ENCODE measurements at places on chromosomes 4 and X.

DNA sequence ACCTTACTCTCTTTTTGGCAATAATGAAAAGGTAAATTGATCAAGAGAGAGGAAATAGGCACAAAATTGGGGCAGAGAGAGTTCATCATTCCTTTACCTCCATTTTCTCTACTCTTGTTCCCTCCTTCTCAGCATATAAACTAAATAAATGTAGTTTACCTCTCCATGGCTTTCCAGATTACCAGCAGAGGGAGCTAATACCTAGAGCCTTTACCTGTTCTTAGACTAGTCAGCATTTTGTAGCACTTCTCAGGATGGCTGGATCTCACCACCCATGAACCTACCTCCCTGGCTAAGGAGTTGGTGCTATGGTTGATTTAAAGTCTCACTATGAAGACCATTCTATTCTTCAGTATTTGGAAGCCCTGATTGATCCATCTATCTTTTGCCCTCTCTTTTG lies 15.7 kb downstream of the OFD1 start:
- DNase-seq = peak; percentile 64

- no peak for DNase-seq
Measured at GRCh38 chr4:6308899-6309643, 39.4 kb downstream of the WFS1 start.

DNA sequence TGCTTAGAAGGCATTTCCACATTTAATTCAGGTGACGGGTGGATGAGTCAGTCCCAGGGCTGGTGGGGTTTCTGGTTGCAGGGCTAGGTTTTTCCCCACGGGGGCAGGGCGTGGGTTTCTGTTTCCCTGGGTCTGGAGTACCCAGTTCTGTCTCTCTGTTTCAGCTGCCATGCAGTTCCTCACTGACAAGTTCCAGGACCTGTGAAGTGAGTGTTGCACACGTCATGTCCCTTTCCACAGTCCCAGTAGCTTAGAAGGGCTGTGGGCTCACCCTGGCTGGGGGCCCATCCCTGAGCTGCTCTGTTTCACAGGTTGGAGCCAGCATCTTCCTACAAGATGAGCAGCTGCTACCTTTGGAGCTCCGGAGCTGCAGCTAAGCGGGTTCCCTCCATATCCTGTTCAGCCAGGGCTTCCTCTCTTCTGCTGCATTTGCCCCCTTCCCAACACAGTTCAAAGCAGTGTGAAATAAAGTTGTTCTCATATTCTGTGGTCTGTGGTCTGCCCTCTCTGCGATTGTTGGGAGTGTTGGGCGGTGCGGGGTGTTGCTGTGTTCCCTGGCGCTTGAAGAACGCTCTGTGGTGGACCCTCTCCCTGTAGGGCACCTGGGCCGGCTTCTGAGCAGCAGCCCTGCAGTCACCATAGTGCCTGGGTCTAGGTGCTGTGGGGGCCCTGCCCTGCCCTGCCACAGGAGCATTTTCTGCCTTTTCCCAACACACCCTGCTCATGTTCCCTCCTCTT lies 3.9 kb downstream of the LOC101059915 start:
- no peak for DNase-seq

GRCh38 chr4:120299631-120300030 lies 233.0 kb upstream of the MAD2L1 start:
- DNase-seq = no peak

DNA sequence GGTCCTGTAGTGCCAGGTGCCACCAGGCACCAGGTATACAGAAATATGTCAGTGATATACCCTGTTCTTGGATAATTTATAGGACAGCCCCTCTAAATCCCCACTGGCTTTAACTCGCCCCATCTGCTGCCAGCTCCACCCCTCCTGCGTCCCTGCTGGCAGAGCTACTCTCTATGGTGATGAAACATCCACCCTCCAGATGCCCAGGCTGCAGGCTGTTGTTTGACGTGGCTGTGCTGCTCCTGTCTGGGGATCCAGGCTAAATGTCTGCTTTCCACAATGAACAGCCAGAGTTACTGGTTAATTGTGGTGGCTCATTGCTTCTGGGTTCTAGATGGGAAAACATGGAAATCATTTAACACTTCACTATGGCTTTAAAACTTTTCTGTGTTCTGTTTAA lies 12.9 kb downstream of the NHSL2 start:
- DNase-seq = no peak

GRCh38 chrX:48694776-48695533 lies 1.6 kb upstream of the SUV39H1 start:
- DNase-seq = no peak

GRCh38 chr4:185902654-185903053 lies 90.7 kb upstream of the SORBS2 start:
- no peak for DNase-seq

DNA sequence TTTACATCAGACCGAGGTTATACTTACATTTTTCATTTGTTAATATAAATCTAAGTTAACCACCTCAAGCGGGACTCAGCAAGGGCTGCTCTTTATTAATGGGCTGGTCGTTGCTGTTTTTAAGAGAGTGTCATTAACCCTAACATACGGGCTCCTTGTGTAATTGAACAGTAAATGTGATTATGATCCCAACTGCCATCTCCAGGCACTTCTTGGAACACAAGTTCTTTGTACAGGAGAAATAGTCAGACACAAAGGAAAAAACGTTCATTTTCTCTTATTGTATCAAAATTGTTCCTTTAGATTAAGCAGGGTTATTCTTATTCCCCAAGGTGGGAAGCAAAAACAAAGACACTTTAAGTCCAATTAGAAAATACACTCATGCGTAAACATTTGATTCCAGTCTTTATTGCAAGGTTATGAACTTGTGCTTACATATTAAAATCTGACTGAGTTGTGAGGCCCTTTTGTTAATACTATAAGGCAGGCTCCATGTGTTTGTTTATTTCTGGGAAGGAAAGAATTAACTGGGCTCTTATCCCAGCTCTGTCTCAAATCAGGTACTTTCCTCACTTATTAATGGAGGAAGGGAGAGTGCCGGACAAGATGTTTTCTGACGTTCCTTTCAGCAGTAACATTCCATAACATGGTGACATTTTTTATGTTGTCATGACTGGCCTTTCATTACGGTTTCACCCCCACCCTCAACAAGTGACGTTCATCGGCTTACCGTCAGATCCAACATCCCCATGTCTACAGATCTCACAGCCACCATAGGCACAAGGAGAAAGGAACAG lies 95.9 kb downstream of the RASL11B start:
- DNase-seq = no peak

DNA sequence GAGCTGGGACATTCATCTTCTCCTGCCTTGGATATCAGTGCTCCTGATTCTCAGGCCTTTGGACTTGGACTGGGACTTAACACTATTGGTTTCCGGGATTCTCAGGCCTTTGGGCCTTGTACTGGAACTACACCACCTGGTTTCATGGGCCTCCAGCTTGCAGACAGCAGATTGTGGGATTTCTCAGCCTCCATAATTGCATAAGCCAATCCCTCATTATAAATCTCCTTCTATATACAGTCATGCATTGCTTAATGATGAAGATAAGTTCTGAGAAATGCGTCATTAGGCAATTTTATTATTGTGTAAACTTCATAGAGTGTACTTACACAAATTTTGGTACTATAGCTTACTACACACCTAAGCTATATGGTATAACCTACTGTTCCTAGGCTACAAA lies 8.9 kb upstream of the CCNG2 start:
- DNase-seq = no peak

GRCh38 chr4:138507522-138507921 lies 265.4 kb upstream of the SLC7A11 start:
- no peak for DNase-seq

GRCh38 chr4:185209031-185209851 lies at the start of gene SNX25:
Gene SNX25 (plus strand): TSS chr4:185209598. CDS start chr4:185209827, 229 bp downstream.
- peak; percentile 88 for DNase-seq

DNA sequence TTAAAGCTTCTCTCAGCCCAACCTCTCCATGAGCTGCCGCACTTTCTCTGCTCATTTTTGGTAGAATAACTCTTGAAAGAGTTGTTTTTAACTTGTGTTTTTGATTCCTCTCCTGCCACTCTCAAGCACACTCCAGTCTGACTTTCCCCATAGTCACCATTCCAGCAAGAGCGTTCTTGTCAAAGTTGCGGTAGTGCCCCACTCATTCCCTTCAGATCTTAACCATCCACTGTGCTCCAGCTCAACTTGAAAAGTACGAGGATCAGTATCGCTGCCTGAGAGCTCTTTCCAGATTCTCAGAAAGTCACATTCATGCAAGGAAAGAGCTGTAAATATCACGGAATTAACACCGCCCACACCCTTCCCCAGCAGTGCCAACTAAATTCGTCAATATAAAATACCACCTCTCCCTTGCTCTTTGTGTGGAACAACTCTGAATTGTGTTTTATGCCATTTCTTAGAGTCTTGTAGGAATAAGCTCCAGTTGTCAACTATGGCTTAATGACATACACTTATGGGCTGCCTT lies 59.7 kb upstream of the IL15 start:
- no peak for DNase-seq

GRCh38 chrX:124215786-124216185 lies 116.7 kb upstream of the TEX13D start:
- no peak for DNase-seq

DNA sequence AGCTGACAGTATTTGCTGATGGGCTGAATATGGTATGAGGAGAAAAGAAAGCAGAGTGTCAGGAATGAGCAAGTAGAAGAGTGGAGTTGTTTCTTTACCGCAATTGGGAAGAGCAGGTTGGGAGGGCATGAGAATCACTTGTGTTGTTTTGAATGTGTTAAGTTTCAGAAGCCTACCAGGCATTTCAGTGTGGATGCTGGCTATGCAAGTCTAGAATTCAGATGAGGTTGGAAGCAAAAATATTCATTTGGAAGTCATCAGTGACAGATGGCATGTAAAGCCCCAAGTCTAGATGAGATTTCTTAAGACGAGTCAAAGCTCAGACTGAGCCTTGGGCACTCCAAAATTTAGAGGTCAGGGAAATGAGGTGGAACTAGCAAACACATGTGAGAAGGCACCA lies 156.4 kb downstream of the TSPAN5 start:
- no peak for DNase-seq

DNA sequence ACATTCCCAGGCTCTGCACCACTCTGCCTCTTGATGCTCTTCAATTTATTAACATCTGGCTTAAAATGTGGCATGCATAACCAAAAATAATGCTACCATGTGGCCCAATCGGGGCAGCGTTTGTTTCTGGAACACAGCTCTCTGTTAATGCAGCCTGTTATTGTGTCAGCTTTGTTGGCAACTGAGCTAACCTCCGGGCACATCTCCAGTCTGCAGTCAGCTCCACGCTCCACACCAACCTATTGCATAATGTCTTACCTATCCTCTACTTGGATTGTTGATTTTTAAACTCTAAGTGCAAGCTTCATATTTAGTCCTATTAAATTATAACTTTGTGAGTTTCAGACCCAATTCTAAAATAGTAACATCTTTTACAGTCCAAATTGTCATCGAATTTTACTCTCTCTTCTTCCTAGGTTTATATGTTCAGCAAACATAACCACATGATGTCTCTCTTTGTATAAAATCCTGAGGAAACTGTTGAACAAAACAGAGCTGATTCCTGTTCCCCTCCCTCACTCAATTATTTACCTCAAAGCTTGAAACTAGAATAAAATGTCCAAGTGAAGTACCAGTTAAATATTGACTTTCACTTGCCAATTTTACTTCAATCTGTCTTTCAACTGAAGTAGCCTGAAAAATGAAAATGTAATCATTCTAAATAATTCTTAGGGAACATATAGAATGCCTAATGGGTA lies 92.2 kb upstream of the RAPGEF2 start:
- no peak for DNase-seq

GRCh38 chr4:110124711-110125110 lies 73.7 kb downstream of the ELOVL6 start:
- no peak for DNase-seq

- DNase-seq = no peak
Measured at GRCh38 chr4:113772319-113772718, 10.8 kb upstream of the CAMK2D start.

DNA sequence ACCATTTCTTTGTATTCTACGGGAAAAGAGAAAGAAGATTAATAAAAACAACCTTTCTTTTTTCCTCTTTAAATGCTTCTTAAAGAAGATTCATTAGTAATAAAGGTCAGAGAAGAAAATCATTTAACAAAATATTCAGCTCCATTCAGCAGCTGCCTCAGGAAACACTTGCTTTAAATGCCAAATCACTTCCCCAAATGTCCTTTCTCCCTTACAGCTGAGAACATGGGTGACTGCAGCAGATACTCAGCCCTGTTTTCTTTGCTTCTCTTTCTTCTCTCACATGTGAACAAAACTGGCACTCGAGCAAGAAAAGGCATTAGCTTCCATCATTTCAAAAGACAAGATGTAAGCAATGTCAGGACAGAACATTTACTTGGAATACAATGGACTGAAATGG lies 120.2 kb downstream of the INPP4B start:
- no peak for DNase-seq

GRCh38 chr4:110644008-110644407 lies 21.1 kb upstream of the PITX2 start:
- no peak for DNase-seq

DNA sequence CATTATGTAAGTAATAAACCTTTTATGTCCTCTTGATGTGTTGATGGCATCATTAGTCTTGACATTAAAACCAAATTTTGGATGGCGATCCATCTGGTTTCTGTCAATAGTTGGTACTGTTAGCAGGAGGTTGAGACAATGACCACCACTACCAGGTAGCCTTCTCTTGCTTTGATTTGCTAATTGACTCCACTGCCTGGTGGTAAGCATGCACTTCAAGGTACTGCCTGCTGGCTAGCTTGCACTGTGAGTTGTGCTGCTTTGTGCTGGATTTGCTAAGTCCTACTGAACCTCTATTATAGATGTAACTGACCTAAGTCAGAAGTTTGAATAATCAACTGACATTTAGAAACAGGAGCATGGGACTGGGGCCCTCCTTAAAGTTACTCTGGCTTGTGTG lies 46.3 kb downstream of the ATP1B4 start:
- DNase-seq = no peak

- no peak for DNase-seq
Measured at GRCh38 chr4:72909461-72909860, 160.1 kb downstream of the COX18 start.

- DNase-seq = no peak
Measured at GRCh38 chr4:168528131-168528949, 31.5 kb downstream of the PALLD start.

GRCh38 chrX:130159776-130160175 lies 5.9 kb downstream of the AIFM1 start:
- DNase-seq = no peak

GRCh38 chrX:155766321-155766720 lies 114.8 kb upstream of the VAMP7 start:
- no peak for DNase-seq

- DNase-seq = peak; percentile 46
Measured at GRCh38 chr4:40211224-40212185, 14.7 kb downstream of the RHOH start.

- no peak for DNase-seq
Measured at GRCh38 chr4:88690355-88690754, 7.3 kb downstream of the NAP1L5 start.
